ENCODE measurements at places on chromosomes 12 and 14.

DNA sequence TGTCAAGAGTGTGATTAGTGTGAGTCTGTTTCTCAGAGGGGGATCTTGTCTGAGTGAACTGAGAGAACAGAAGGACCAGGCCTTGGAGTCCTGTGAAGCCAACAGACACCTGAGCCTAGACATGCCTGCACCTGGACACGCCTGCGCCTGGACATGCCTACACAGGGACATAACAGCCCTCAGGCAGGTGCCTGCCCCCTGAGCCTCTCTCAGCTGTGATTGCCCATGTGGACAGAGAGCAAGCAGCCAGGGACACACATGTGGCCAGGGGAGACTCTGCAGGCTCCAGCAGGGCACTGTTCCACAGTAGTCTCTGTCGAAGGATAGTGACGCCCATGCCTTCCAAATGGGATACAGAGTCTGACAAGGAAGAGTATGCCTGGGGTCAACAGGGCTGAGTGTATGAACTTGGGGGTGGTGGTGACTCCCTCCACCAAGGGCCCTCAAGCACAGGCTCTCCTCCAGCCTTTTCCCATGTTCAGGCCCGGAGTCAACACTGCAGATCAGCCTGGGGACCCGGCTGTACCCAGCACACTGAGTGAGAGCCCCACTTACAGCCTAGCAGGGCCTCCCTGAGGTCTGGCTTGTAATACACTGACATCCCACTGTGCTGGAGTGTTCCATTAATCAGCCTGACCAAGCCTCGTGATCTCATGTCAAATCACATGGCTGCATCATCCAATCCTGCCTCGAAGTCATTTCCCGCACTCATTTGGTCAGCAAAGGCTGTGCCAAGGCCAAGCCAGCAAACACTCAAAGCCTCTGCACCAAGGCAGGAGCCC is 173.0 kb downstream of the CALM1 start:
- DNase-seq: no peak

- no peak for DNase-seq
Measured at GRCh38 chr12:124642105-124642504, 74.7 kb upstream of the NCOR2 start.

DNA sequence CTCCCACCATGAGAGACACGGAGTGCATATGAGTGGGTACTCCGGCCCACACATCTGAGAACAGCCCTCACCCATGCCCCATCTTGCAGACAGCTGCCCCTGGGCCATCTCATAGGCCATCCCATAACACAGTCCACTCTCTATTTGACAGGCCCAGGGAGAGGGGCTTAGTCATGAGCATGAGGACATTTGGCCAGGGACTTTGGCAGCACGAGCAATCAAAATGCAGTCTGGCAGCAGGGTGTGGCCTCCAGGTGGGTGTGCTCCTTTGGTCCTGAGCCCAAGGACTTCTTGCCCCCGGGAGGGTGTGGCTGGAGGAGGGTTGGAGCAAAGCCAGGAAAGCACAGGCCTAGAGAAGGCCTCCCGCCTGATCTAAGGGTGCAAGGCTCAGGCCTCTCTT is 25.6 kb downstream of the EMP1 start:
- DNase-seq: no peak

DNA sequence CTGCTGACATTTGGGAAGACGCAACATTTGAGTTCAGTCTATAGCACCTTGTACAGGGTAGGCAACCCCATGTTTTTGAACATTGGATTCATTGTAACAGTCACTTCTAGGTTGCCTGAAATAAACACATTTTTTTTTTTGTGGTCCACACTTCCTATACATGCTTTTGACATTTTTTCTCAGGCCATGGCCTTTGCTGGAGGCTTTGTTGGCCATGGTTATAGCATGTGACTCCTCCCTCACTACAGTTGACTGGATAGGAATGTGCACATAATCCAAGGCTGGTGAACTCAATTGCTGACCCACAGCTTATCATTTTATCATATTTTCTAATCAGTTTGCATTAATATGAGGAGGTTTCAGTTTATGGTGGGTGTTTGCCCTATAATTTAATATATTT is 60.6 kb downstream of the TMEM117 start:
- DNase-seq: no peak

DNA sequence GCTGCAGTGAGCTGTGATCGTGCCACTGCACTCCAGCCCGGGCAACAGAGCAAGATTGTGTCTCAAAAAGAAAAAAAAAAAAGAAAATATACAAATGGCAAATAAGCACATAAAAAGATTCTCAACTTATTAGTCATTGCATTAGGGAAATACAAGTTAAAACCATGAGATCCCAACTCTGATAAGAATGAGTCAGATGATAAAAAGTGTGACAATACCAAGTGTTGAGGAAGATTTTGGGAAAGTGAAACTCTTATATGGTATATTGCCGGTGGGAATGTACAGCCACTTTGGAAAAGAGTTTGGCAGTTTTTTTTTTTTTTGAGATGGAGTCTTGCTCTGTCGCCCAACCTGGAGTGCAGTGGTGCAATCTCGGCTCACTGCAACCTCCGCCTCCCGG is 7.6 kb upstream of the PRPF40B start:
- no peak for DNase-seq

- no peak for DNase-seq
Measured at GRCh38 chr12:75162845-75163244, 46.8 kb downstream of the KCNC2 start.

DNA sequence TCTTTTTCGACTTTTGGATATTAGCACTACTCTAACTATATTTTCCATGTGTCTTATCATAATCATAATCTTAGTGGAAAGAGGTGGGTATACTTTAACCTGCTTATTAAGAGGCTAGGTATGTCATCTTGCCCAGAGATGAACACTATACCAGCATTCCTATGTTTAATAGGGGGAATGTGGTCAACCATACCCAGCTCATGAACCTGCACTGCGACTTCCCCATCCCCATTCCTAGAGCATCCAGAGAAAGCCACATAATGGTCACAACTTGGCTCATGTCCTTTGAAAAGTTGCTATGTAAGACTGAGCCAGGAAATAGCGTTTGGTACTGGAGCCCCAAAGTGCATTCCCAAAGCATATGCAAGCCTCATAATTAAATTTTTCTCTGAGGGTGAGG is 55.2 kb downstream of the TMCC3 start:
- no peak for DNase-seq

- DNase-seq: peak; percentile 1
Measured at GRCh38 chr12:52380271-52380694, 5.2 kb downstream of the KRT84 start.

Data from Kasumi-1 (cell line).